ENCODE measurements at places on chromosomes 5 and 9. TPM values are rescaled to one million over a fixed set of nuclear protein-coding genes. Genes with fewer than 3 reads are reported as not detected.

GRCh38 chr9:14418301-14418940 is 104.5 kb upstream of the NFIB start:
- no peak for DNase-seq

Gene SLC25A2
- 0.31 TPM for total RNA-seq

DNA sequence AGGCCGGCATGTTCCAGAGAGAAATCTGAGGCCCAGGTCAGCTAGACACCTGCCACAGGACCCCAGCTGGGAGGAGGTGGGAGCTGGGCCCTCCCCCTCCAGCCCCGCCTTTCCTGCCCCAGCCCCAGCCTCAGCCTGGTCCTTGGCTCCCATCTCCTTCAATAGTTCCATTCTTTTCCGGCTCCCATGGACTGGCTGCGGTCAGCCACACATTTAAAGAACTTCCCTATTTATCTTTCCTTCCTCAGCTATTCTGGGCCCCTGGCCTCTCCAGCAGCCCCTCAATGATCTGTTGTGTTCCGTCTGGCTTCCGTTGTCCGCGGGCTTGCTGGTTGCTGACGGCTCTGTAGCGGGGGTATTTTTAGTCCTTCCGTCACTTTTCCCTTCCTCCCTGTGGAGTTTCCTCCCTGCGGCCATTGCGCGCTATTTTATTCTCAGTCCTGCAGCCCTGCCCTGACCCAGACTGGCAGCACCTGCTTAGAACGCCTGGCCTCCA is 73.8 kb downstream of the AMBP start:
- DNase-seq: no peak

Gene SPINK7
- total RNA-seq: not detected

- peak; percentile 4 for DNase-seq
Measured at GRCh38 chr5:116947691-116948528, 373.3 kb upstream of the SEMA6A start.

Gene ATG12
- total RNA-seq: 39.4 TPM

Data from CD8-positive, alpha-beta memory T cell (primary cell).